ENCODE measurements at places on chromosomes 1 and 21. TPM values are rescaled to one million over a fixed set of nuclear protein-coding genes. Genes with fewer than 3 reads are reported as not detected.

The PWP2 gene
- total RNA-seq: 4.8 TPM

The ECM1 gene
- total RNA-seq: 5.3 TPM

The ESRRG gene
- under 0.01 TPM for total RNA-seq

The HPCA gene
- not detected for total RNA-seq

The KIAA1614 gene
- 3.0 TPM for total RNA-seq

The ZBTB17 gene
- 37.4 TPM for total RNA-seq

The FAM177B gene
- not detected for total RNA-seq

The NSUN4 gene
- total RNA-seq: 10.7 TPM

The CFHR5 gene
- total RNA-seq: not detected

Data from smooth muscle cell of the umbilical artery (primary cell).